ENCODE measurements at places on chromosomes 3 and 15.
A peak's percentile ranks its signal among the peaks of the same experiment; 100 is the strongest.

- no peak for DNase-seq
These were observed 178.8 kb upstream of the SNTN start for GRCh38 chr3:63473641-63474166.

DNA sequence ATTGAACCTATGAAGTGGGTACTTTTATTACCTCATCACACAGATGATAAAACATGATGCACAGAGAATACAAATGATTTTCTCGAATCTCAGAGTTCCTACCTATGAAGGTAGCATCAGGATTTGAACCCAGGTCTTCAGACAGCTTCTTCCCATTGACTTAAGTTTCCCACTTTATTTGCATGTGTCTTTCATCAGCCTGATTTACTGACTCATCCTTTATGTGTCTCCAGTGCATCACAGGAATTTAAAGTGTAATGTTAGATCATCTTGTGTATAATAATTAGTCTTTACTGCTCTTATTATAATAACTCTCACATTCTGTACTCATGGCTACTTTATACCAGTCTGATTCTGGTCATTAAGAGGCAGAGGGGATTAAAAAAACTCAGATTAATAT is 449.4 kb upstream of the SUCLG2 start:
- no peak for DNase-seq

GRCh38 chr15:50163719-50164410 is 18.1 kb upstream of the SLC27A2 start:
- DNase-seq: peak; percentile 69

DNA sequence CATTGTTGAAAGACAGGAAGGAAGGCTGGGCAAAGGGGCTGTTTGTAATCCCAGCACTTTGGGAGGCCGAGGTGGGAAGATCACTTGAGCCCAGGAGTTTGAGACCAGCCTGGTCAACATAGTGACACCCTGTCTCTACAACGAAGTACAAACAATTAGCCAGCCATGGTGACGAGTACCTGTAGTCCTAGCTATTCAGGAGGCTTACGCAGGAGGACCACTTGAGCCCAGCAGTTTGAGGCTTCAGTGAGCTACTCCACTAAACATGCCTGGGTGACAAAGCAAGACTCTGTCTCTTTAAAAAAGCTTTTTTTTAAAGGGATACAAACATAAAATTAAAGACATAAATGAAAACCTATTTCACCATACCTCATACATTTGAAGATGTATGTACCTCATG is 11.1 kb downstream of the SERP1 start:
- no peak for DNase-seq

DNA sequence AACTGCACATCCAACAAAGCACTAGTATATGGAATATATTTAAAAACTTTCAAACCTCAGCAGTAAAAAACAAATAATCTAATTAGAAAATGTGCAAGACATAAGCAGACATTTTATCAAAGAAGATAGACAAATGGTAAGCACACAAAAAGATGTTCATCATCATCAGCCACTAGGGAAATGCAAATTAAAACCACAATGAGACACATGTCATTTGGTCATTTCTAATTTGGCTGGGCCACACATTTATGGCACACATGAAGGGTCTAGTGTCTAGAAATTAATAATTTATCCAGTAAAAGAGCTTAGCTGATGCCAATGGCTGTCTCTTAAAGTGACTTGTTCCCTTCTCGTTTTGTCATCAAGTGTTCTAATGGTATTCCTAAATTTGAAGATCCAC is 45.8 kb downstream of the ARHGAP31 start:
- DNase-seq: no peak

DNA sequence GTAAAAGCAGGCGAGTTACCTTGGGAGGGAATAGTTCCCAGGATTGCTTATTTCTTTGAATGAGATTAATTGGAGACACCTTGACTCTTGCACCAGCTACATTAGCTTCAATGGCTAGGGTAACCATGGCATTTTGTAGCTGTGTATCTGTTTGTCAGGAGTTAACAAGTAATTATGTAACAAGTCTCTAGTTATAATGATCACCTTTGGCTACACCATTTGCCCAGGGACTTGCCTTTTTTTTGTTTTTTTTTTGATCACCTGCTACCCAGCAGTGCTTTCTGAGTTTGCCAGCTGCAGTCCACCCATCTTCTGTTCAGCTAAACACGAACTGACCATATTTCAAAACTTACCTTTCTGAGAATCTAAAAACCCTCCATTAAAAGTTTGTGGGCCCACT is 2.2 kb downstream of the MED12L start:
- no peak for DNase-seq

DNA sequence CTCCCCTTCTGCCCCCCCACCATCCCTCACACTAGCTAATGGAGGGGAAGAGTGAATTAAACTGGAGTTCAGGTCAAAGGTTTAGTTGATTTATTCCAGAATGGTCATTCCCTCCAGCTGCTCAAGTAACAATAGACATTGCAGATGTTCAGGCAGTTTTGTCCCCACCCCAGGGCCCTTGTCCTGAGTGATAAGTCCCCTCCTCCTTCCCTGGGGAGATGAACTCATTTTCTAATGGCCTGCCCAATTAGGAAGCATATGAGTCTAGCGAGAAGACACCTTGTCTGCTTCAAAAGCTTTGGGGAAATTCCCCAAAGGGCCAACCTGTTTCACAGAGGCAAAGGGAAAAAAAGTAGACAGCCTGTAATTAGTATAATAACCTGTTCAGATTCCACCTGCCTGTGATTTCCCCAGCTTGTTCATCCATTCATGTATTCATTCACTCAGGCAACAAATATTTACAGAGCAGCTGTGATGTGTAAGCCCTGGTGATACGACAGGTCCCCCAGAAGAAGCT is 165.3 kb downstream of the SHQ1 start:
- no peak for DNase-seq

DNA sequence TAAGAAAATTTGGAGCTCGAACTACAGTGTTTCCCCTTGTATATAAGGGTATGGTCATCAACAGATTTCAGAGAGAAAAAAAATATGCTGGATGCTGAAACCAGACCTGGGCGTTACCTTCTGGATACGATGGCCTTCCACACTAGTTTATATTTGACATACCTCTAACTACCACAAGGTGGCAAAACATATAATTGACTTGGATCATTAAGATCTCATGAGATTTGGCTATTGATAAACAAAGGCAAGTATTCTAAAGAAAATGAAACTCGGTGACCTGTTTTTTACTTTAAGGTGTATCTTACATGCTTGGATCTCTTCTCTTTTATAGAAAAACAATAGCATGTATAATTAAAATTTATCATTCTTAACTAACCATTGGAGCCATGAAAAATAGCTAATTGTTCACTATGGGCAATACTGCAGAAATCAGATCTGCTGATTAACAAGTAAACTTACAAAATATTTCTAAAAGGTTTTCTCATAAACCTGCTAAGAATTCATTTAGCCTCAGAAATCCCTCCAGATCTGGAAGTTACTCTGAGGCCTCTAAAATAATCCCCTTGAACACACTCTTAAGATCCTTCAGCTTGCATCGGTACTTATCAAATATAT is 300.6 kb upstream of the KCNH8 start:
- DNase-seq: no peak

DNA sequence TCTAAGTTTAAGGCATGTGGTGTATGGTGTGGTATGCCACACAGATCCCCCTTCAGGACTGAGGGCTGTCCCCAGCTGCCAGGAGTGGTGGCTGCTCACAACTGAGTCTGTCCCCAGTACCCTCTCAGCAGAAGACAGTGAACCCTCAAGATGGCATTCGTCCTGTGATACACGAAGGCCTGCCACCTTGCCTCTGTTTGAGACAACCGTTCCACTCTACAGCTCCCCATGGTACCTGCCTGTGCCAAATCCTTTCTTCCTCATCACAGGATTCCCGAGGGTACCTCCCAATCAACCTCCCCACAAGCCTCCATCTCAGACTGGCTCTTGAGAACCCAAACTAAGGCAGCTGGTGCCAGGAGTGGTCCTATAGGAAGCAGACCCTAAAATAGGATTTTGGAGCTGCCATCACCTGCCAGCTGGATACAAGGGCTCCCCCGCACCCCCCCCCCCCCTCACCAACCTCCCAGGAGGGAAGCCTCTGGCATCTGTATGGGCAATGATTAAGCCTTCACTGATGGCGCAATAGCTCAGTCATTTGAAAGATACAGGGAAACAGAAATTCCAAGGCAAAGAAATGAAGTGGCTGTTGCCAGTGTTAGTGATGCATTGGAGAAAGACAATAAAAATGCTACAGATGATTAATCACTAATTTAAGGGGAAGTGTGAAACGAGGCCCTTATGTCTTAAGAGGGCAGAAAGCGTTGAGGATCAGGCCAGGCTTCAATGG is 230.0 kb upstream of the LYSMD4 start:
- DNase-seq: peak; percentile 68

GRCh38 chr3:135516143-135516542 is 449.4 kb upstream of the PPP2R3A start:
- no peak for DNase-seq

GRCh38 chr3:59677747-59678702 is 628.2 kb upstream of the CFAP20DC start:
- DNase-seq: no peak

GRCh38 chr3:191762323-191762960 is 301.5 kb downstream of the PYDC2 start:
- peak; percentile 16 for DNase-seq
